Upper lobe of left lung (tissue), 6 donors: ENCODE measurements at places on chromosomes 1 and 21.

GRCh38 chr1:167616521-167616920 is 13.5 kb upstream of the RCSD1 start:
- no peak for DNase-seq

- DNase-seq: no peak
Observed at GRCh38 chr1:19505693-19506457, 20.5 kb upstream of the CAPZB start.

- DNase-seq: no peak
Observed at GRCh38 chr1:15254559-15254958, 7.5 kb downstream of the FHAD1 start.

- DNase-seq: no peak
Observed at GRCh38 chr21:38308532-38309119, 51.8 kb downstream of the KCNJ15 start.

GRCh38 chr1:226920446-226920894 is 19.6 kb upstream of the COQ8A start:
- no peak for DNase-seq

GRCh38 chr1:212700892-212701819 is 1.5 kb upstream of the BATF3 start:
- peak; percentile 42 for DNase-seq

- no peak for DNase-seq
Observed at GRCh38 chr1:205310976-205311704, 10.4 kb downstream of the NUAK2 start.

DNA sequence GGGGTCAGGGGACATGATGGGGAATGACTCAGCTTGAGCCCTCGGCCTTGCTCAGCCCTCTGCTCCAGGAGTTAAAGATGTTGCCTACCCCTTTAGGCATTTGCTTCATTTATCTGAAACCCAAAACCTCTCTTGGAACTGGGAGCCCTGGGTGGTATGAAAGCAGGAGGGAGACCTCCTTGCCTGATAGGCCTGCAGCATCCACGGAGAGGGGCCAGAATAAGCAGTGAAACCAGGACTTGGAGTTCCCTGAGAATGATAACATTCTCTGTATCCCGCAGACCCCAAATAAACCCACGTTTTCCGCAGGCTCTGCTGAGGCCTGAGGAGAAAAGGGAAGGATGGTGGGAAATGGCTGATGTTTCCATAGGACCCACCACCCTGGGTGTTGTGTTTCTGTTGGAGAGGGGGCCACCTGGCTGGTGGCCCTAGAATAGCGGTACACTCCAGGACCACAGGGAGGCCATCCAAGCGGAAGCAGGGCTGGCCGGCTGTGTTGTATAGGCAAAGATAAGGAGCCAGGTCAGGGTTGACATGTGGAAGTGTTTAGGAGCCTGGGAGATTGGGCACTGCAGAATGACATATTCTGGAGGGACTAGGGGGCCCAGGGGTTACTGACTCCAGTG is 77.4 kb downstream of the FOXD2 start:
- DNase-seq: no peak
